ENCODE measurements at places on chromosomes 11 and 22.
A peak's percentile ranks its signal among the peaks of the same experiment; 100 is the strongest.

GRCh38 chr22:44683237-44683636 lies 18.8 kb upstream of the PRR5 start:
- no peak for DNase-seq

DNA sequence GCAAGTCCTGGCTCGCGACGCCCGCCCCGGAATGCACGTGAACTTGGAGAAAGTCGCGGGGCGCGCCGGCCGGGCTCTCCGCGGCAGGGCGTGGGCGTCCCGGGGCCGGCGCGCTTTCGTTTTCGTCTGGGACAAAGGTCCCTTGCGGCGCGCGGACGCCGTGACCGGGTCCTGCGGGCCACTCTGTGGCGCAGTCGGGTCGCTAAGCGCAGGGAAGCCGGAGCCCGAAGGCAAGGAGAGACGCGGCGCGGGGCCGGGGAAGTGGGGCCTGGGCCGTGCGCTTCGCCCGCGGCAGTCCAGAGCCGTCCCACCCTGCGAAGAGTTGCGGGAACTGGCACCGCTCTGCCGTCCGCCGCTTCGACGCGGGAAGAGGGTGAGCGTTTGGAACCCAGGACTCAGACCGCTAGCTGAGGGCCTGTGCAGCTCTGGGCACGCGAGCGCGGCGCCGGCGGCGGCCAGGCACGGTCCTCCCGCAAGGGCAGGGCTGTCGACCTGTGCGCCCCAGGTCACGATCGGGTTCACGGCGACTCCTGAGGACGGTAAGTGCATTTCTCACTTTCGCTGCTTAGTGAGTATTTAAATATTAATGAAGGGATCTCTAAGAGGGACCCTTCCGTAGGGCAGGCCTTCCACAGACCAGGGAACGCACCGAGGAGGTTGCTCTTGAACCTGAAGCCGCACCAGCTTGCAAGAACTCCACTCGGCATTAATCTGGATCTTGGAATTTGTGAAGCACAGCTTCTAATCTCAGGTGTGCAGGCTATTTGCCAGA lies 78.0 kb upstream of the PPARA start:
- DNase-seq, result peak; percentile 19

DNA sequence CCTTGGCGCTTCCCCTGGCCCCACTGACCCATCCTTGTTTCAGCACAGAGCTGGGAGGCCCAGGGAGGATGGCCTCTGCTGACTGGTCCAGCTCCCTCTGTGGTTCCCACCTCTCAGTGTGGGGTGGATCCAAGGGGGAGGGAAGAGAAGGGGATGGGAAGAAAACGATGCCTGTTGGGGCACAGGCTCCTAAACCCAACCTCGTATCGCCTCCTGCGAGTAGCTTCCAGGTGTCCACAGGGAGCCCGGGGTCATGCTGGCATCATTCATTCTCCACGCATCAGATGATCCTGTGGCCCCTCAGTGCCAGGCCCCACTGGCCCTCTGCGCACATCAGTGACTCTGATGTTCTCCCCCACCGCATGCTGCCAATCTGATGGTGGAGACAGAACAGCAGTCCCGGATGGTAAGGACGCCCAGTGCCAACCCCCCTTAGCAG lies 5.1 kb downstream of the MYEOV start:
- no peak for DNase-seq

DNA sequence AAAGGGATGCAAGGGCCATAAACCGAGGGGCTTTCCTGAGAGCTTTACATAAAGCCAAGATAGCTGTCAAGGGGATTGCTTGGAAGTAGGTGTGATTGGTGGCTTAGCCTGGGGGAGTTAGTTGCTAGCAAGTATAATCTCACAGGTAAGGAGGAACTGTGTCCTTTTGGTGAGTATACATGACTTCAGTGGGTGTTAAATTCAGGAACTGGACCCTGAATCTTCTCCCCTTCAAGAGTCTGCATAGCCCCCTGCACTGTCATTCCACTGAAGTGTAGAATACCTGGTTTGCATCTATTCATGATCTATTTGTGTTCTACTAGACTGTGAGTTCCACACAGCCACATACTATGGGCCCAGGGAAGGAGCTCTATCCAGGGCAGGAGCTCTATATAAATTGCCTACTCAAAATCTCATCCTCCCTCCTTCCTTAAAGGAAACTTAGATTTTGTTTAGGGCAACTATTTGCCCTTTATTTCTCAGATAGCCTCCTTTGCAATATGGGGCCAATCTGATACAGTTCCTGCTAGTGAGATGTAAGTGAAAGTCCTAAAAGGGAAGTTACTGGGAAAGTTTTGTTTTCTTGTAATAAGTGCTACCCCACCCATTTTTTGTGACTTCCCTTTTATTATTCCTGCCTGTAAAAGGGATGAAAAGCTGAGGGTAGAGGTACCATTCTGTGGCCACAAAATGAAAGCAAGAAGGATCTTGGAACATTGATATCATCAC lies 120.5 kb downstream of the PGR start:
- no peak for DNase-seq

DNA sequence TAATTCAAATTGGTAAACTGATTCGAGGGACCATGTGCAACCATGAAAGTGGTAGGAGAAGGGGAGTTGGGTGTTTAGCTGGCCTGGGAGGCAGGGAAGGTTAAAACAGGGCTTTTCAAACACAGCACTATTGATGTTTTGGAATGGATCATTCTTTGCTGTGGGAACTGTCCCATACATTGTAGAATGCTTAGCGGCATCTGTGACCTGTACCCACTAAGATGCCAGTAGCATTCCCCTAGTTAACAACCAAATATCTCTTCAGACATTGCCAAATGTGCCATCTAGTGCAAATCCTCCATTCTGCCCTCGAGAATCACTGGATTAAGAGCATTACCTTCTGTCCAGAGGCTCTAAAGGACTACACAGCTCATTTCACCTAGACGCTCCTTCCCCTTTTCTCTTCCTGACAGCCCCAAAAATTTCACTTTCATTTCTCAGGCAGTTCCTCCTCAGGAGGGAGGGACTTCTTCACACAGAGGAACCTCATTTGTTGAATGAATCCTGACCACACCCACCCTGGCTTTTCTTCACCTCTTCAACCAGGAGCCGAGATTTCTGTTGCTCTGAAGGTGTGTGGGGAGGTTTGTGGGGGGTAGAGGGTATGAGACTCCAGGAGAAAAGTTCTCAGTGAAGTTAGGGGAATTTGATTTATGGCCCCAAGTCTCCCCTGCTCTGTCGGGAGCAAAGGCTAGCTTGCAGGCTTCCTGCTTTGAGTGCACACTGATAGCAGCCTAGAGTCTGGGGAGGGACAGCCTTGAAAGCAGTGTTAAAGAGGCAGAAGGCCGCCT lies at the start of gene TRIM34:
Gene TRIM34, plus strand, starts transcription at position 513 of the 791 bp plus-strand sequence. CDS start 7,331 bp downstream, outside the sequence.
- DNase-seq, result peak; percentile 43

- no peak for DNase-seq
These were observed 10.3 kb downstream of the TFIP11 start for GRCh38 chr22:26501996-26502395.

DNA sequence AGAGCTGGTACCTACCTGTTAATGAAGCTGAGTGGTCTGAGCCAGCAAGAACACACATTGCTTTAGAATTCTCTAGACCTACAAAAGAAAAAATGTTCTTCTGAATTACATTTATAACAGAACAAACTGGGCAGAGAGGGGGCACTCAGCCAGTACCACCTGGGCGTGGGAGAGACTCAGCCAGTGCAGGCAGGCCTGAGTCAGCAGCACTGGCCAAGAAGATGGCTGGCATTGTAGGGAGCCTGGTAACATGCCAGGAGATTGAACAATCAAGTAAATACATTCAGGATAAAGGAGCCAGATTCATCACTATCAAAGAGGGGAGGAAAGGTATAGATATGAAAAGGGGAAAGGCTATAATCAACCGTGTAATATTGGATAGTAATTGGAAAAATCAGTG lies 19.9 kb downstream of the SERGEF start:
- DNase-seq, result no peak

GRCh38 chr11:69654001-69654659 lies 13.2 kb downstream of the CCND1 start:
- no peak for DNase-seq

DNA sequence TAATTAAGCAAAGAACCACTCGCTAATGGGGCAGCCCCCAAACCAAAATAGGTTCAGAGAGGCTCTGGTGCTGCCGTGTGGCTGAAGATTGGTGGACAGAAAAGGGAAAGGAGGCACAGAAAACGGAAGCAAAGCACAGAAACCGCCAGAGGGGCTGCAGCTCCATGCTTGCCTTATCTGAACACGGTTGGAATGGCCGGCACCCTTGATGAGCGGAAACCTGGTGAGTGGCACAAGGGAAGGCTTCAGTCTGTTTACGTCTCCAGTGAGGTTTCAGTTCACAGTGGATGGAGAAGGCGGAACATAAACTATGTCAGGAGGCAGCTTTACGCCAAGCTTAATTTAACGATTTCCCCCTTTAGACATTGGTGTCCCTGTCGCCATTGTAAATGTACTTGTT lies 5.2 kb upstream of the PRR33 start:
- no peak for DNase-seq

GRCh38 chr11:100646545-100646944 lies 40.5 kb upstream of the ARHGAP42 start:
- DNase-seq, result no peak

- DNase-seq, result no peak
These were observed 28.1 kb downstream of the RTN3 start for GRCh38 chr11:63709336-63709884.

GRCh38 chr11:125163431-125164063 lies 1.0 kb upstream of the PKNOX2 start:
- DNase-seq, result no peak

GRCh38 chr11:12200279-12200990 lies 90.0 kb downstream of the MICAL2 start:
- no peak for DNase-seq

DNA sequence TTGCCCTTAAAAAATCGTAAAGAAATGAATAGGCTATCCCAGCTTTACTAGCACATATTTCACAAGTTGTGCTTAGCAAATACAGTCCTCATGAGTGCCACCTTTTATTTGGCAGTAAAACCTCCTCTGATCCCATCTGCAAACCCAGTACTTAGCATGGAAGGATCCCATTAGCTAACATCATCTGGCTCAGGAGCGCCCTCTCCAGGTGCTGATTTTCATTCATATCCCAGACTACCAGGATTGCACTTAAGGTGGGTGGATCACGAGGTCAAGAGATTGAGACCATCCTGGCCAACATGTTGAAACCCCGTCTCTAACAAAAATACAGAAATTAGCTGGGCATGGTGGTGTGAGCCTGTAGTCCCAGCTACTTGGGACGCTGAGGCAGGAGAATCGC lies 76.1 kb upstream of the PAX6 start:
- no peak for DNase-seq
